Psoas muscle (tissue), 8 donors: ENCODE measurements at places on chromosomes 12 and 14. TPM values are rescaled to one million over a fixed set of nuclear protein-coding genes. Genes with fewer than 3 reads are reported as not detected.

Gene ACOT6
- not detected for polyA plus RNA-seq

Gene OVCH1
- polyA plus RNA-seq: 0.04 TPM

Gene FOXG1
- not detected for polyA plus RNA-seq

Gene RNASE2
- polyA plus RNA-seq: 1.8 TPM

- no peak for DNase-seq
Measured at GRCh38 chr14:41634286-41634685, 27.6 kb downstream of the LRFN5 start.

- DNase-seq: no peak
Measured at GRCh38 chr14:85601690-85602089, 71.7 kb downstream of the FLRT2 start.

DNA sequence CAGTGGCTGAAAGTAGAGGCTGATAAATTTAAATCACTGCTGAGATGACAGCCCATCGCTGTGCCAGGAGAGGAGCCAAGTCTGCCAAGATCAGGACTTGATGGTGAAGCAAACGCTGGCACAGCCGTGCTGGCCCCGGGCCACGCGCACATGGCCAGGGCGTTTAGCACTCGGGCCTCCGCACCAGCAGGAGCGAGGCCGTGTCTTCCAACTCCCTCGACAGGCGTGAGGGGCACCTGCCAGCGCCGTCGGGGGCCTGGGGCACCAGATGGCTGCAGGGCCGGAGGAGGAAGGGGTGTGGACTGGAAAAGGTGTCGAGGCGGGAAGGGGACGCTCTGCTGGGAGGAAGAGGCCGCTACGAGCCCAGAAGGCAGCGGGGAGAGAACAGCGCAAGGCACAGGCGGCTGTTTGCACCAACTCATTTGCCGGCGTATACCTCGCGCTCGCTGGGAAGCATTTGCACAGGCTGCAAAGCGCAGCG is 29.5 kb downstream of the RIMBP2 start:
- no peak for DNase-seq

DNA sequence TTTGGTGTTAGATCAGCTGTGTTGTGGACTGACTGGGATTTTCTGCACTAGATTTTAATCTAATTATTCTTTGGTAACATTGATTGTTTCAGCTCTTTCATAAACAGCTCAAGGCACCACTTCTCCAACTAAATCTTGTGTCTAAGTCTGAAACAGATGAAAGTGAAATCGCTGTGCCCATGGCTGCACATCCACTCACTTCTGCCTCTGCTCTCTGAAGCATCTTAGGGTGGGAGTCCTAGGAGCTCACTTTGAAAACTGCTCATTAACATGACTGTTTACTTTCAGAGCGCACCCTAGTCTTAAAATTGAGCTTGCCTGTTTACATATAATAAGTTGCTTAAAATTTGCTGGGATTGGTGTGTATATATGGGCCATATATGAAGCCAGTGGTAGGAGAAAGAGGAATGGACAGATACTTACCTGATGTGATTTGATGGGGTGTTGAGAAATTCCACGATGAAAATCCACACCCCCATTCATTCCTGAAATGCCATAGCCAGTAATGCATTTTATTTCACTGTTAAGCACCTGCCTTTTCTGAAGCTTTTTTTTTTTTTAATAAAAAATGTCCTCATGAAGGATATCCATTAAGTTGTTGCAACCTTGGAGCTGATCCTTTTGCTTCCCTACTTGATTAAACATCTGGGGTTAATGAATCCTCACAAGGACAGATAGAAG is 52.8 kb downstream of the PPFIBP1 start:
- DNase-seq: no peak

DNA sequence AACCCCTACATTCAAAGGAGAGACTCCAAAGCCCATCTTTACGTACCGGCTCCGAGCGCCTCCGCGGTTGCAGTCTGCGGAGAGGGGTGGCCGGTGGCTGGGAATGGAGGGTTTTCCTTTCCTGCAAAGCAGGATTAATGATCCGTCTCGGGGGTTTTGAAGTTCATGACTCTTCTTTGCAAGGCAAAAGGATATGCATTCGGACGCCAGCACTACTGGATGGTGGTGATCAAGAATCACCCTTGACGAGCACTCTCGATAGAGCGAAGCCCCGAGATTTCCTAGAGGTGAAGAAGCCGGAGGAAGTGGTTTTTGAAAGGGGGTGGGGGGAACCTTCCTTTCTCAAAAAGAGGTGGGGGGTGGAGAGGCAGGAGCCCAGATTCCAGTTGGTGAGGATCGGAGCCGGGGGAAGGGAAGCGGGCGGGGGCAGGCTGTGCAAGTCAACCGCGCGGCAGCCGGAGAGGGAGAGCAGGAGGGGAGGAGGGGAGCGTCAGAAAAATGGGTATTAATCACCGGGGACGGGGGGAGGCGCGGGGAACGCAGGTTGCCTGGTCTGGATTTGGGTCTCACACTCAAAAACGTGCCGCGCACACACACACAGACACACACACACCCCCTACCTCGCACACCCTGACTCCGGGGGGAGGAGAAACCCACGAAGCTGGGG is at the start of gene GRIN2B:
Gene GRIN2B (minus strand): TSS at position 307 of the 667 bp plus-strand sequence. CDS start 115,394 bp downstream, outside the sequence.
- DNase-seq: no peak

DNA sequence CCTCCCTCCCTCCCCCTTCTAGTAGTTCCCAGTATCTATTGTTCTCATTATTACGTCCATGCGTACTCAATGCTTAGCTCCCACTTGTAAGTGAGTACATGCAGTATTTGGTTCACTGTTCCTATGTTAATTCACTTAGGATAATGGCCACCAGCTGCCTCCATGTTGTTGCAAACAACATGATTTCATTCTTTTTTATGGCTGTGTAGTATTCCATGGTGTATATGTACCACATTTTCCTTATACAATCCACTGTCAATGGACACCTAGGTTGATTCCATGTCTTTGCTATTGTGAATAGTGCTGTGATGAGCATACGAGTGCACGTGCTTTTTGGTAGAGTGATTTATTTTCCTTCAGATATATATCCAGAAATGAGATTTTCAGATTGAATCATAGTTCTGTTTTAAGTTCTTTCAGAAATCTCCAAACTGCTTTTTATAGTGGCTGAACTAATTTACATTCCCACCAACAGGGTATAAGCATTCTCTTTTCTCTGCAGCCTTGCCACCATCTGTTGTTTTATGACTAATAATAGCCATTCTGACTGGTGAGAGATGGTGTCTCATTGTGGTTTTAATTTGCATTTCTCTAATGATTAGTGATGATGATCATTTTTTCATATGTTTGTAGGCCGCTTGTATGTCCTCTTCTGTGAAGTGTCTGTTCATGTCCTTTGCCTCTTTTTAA is 17.9 kb upstream of the CLEC7A start:
- DNase-seq: no peak
